H4 (cell line): ENCODE measurements at places on chromosomes 1 and 21. TPM values are rescaled to one million over a fixed set of nuclear protein-coding genes. Genes with fewer than 3 reads are reported as not detected.

The PRAMEF6 gene
- total RNA-seq: not detected in 2 replicates

The PSRC1 gene
- total RNA-seq: 24.5 and 39.4 TPM in 2 replicates

The NIBAN1 gene
- 12.2 and 16.0 TPM in 2 replicates for total RNA-seq

The HTR1D gene
- total RNA-seq: not detected in 2 replicates

The CHODL gene
- total RNA-seq: 0.17 and 0.35 TPM in 2 replicates

The ZBTB8OS gene
- 101 and 102 TPM in 2 replicates for total RNA-seq

The TNFRSF8 gene
- 0.02 TPM in 1 of 2 replicates, not detected in the other for total RNA-seq

The WNT9A gene
- total RNA-seq: 0.37 and 0.47 TPM in 2 replicates

The KCNE1 gene
- not detected in 2 replicates for total RNA-seq

The GRIK1 gene
- total RNA-seq: not detected in 2 replicates

The RAB25 gene
- total RNA-seq: 0.19 TPM in 1 of 2 replicates, not detected in the other

The HLX gene
- 2.6 and 3.0 TPM in 2 replicates for total RNA-seq

The FCRLB gene
- 0.45 and 0.51 TPM in 2 replicates for total RNA-seq

The KCNH1 gene
- 0.41 and 0.97 TPM in 2 replicates for total RNA-seq

The ANKRD45 gene
- 0.08 TPM in 1 of 2 replicates, not detected in the other for total RNA-seq

The CGN gene
- total RNA-seq: 0.31 and 1.8 TPM in 2 replicates

The CCDC185 gene
- not detected in 2 replicates for total RNA-seq

The NUDT4B gene
- total RNA-seq: 6.2 and 12.2 TPM in 2 replicates

The PRELP gene
- not detected in 2 replicates for total RNA-seq

The VSIG8 gene
- 0.14 TPM in 1 of 2 replicates, not detected in the other for total RNA-seq
